ENCODE measurements at places on chromosomes 13 and 19. TPM values are rescaled to one million over a fixed set of nuclear protein-coding genes. Genes with fewer than 3 reads are reported as not detected.

- no peak for DNase-seq
Observed at GRCh38 chr13:80141123-80141849, 199.6 kb downstream of the SPRY2 start.

- no peak for DNase-seq
Observed at GRCh38 chr19:47819858-47820257, 1.9 kb upstream of the CRX start.

FUT6 gene
- total RNA-seq = not detected

ZNF304 gene
- total RNA-seq = 7.1 TPM

- no peak for DNase-seq
Observed at GRCh38 chr19:38134540-38135149, 89.4 kb downstream of the DPF1 start.

GRCh38 chr13:107865318-107865575, 350.1 kb downstream of the LIG4 start:
- no peak for DNase-seq

BAX gene
- total RNA-seq = 31.8 TPM

DNA sequence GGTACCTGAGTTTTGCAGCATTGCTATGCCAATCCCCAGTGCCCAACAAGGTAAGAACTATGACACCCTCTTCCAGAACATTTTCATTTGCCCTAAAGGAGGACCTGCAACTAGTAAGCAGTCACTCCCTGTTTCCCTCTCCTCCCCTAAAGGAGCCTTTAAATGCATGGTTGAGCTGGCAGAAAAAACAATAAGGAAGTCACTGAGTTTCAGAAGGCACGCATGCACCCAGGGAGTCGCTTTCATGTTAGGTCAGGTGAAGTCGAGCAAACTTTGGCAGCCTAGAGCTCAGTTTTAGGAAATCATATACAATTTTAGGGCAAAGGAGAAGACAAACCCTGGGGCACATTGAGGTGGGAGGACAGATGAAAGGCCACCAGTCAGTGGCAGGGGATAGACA, 11.8 kb downstream of the NLRP11 start:
- DNase-seq = no peak

AMER2 gene
- total RNA-seq = 1.4 TPM

DNA sequence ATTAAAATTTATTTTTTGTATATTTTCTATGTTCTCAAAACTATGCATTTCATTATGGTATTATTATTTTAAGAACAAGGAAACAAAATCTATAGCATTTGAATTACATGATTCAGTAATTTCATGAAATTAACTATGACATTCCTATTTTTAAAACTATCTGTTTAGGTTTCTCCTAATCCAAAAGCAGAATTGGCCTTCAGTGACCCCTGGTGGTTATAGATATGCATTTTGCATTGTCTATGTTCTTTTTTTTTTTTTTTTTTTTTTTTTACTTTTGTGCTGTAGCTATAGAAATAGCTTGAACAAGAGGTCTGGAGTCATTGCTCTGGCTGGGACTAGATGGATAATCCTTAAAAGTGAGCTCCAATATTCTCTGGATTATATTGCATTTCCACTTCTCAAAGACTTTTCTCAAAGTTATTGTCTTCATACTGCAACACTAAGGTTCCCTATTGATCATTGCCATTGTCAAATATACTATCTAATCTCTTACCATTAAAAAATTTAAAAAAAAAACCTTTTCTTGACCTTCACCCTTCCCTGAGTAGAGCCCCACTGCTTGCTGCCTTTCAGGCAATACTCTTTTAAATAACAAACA, 15.9 kb upstream of the DNAJC3 start:
- DNase-seq = no peak

- DNase-seq = no peak
Observed at GRCh38 chr13:42272804-42273175, 838 bp downstream of the AKAP11 start.
